ENCODE measurements at places on chromosomes 7 and 10. TPM values are rescaled to one million over a fixed set of nuclear protein-coding genes. Genes with fewer than 3 reads are reported as not detected.

The PCLO gene
- 1.6 TPM for total RNA-seq

The HOXA6 gene
- not detected for total RNA-seq

DNA sequence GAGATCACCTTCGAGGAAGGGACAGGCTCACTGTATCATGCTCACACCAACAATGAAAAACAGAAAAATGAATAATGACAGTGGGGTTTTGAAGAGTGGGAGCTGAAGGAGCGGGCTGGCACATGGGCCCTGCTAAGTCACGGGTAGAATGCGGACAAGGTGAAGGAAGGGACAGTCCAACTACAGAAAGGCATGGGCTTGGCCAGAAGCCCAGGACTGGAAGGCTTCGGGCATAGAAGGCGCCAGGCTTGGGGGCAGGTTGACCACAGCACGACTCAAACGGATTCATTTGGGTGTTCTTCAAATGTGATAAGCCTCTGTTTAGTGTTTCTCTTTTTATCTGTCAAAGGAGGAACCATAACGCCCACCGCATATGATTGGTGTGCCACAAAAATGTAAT lies 509.5 kb downstream of the CCSER2 start:
- DNase-seq = peak; percentile 64
- peak overlapping the region; percentile 78 for H3K27ac ChIP-seq
- peaks cover 8% of the 10 kb centered on the region for H3K4me1 ChIP-seq
- H3K27me3 ChIP-seq = no peaks in the 10 kb centered on the region

GRCh38 chr7:22842383-22842941 lies 19.8 kb upstream of the TOMM7 start:
- peak overlapping the region; percentile 60 for H3K27ac ChIP-seq
- no peaks in the 10 kb centered on the region for H3K4me1 ChIP-seq

GRCh38 chr10:122362621-122363020 lies 11.9 kb upstream of the PLEKHA1 start:
- no peak for DNase-seq
- no peaks in the 10 kb centered on the region for H3K27me3 ChIP-seq
- H3K4me1 ChIP-seq = no peaks in the 10 kb centered on the region
- H3K27ac ChIP-seq = no peak overlapping the region

GRCh38 chr10:63671317-63671937 lies 150.2 kb downstream of the REEP3 start:
- peaks cover 34% of the 10 kb centered on the region for H3K4me1 ChIP-seq
- H3K27me3 ChIP-seq = no peaks in the 10 kb centered on the region
- DNase-seq = no peak
- H3K36me3 ChIP-seq = no peaks in the 10 kb centered on the region
- H3K4me3 ChIP-seq = no peak overlapping the region

DNA sequence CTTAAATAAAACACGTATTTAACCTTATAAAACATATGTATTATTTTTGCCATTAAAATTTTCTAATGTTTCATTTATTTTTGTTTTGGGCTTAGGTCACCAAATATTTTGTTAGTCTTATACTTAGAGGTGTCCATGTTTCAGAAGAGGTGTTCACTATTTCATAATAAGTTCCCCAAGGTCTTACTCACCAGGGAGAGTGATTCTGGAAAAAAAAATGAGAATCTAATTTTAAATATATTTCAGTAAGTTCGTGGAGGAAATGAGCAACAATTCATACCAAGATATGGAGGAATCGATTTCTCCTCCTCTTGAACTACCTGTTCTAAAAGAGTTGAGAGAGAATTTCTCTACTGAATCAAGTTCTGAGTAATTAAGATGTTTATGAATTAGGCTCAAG lies 271.6 kb upstream of the SLC26A5 start:
- DNase-seq = no peak
- H3K4me3 ChIP-seq = no peak overlapping the region
- no peaks in the 10 kb centered on the region for H3K4me1 ChIP-seq
- no peaks in the 10 kb centered on the region for H3K36me3 ChIP-seq
- H3K27ac ChIP-seq = no peak overlapping the region

Measured in heart left ventricle (tissue), 16 donors.